ENCODE measurements at places on chromosomes 7 and 10.

DNA sequence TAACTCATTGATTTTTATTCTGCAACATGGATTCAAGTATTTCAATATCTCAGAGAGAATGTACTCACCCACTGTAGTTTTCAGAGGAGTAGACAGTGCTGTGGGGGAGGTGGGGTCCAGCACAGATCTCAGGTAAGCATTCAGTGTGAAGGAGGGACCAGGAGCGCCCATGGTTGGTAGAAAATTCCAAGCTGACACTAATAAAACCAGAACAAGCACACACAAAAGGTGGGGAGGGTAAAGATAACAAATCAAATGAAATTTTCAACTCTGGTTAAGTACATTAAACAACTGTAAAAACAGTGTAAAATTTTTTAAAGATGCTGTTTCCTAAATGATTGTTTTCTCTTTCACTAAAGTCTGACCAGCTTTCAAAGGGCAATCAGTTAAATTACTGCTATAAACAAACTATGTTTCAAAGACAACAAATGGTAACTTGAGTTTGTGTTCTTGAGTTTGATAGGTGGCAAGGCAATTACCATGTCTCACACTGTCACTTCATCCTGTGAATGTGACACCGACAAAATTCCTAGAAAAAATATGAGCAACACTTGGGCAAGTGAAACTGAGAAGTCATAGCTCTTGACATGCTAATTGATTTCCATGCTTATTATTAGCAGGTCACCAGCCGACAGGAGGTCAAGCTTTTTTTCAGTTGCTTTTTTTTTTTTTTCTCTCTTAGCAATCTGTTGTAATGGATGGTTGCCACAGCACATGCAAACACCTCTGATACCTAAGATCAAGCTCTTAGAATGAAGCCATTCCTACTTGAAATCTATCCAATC is 205.8 kb upstream of the SLC26A5 start:
- no peak for DNase-seq

DNA sequence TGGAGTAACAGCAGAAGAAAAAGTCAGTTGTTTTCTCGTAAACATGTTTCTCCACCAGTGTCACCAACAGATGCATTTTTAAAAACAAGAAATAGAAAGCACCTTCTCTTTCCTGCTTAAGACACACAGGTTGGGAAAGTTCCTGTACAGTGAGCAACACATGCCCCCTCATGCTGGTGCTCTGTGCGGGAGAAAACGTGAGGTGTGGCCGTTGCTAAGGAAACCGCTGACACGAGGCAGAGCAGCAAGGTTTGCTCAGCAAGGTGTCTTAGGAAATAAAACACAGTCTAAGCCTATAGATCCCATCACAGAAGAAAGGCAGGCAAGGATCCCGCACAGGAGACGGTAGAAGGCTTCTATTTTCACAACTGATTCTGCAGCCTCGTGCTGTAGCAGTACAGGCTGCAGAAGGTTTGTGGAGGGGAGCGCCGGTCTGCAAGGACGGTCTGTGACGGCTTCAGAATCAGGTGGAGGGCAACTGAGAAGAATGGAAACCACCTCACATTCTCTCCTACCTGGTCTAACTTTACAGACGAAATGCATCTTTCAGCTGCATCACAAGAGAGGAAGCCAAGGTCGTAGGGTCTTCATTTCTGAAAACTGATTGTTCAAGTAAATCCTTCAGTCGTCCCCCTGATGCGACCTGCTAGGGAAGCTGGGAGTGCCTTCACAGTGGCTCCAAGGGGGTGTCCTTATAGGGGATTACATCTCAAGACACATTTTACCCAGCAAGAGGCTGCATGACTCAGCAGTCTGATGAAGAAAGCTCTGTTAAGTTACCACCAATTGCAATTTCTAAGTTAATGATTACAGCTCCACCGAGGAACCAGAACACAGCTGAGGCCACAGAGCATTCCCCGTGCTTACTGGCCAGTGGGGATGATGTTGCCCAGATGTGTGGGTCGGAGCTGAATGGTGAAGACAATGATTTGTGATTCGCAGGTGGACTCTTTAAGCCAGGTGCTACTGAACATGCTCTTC is 150.7 kb upstream of the KLF14 start:
- no peak for DNase-seq

DNA sequence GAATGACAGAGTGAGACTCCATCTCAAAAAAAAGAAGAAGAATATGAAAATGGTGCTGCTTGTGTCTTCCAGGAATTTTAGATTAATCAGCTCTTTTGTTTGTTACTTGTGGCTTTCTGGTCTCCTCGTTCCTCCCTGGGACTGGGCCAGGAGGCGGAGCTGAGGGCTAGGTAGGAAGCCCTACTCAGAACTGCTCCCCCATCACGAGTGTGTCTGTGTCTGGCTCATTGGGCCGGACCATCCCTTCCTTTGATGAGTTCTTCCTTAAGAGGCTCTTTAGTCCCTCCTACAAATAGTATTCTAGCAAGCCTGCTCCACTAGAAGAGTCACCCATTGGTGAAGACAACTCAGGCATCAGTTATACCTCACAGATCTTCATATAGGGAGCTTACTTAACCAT is 56.8 kb upstream of the YAE1 start:
- no peak for DNase-seq

DNA sequence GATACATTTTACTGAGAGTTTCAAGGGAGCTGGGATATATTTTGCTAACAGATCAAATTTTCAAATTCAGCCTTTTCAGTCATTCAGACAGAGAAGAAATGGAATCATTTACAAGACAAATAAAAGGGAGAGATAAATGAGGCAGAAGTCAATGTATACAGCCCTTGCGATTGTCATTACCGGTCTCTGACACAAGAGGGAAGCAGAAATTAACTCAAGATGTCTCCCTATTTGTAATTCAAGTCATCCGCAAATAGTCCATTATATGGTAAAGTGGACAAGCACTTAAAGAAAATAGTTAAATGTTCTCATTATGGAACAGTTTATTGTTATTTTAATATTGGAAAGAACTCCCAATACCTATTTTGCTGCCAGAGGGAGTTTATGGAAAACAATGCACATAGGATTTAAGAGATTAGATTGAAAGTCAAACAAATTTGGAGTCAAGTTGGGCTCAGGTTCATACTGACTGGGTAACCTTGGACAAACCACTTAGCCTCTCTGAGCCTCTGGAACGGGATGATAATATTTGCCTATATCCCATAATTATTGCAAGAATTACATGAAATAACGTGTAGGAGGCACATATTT is 89.3 kb upstream of the PRKCQ start:
- no peak for DNase-seq

- DNase-seq, result no peak
These were observed 67.7 kb downstream of the BRAF start for GRCh38 chr7:140857048-140857447.

- DNase-seq, result no peak
These were observed 208.0 kb downstream of the GPR37 start for GRCh38 chr7:124557587-124557986.

GRCh38 chr10:15606377-15606776 is 113.3 kb downstream of the ITGA8 start:
- DNase-seq, result no peak

DNA sequence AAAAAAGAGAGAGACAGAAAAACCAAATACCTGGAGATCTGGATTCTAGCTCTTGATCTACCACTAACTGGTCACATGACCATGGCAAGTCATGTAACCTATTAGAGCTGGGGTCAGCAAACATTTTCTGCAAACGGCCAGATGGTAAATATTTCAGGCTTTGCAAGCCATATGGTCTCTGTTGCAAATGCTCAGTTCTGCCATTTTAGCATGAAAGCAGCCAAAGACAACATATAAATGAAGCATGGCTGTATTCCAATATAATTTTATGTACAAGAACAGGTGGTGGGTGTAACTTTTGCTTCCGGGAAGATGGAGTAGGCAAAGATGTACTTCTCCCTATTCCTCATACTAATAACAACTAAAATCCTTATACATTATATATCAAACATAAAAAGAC is 6.7 kb downstream of the FRA10AC1 start:
- no peak for DNase-seq

GRCh38 chr7:112994656-112995055 is 92.0 kb downstream of the GPR85 start:
- DNase-seq, result no peak

GRCh38 chr7:21334906-21335305 is 93.0 kb upstream of the SP4 start:
- DNase-seq, result no peak

DNA sequence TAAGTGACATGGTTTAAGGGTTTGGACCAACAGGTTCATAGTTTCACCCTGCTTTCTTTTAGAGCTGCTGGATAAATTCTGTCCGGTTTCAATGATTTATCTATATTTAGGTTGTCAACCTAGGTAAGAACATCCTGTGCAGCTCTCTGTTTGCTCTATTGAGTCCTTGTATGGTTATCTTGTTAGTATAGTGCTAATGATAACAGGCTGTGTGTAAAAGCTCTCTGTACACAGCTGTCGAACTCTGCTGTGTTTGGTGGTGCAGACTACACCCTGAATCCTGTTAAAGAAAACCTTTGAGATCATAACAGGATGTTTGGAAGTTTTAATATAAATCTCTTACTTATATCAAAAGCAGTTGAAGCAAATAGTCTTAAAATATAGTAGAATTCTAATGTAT is 219.2 kb downstream of the SDK1 start:
- DNase-seq, result no peak

GRCh38 chr7:29330136-29330535 is 135.6 kb downstream of the CHN2 start:
- DNase-seq, result no peak

DNA sequence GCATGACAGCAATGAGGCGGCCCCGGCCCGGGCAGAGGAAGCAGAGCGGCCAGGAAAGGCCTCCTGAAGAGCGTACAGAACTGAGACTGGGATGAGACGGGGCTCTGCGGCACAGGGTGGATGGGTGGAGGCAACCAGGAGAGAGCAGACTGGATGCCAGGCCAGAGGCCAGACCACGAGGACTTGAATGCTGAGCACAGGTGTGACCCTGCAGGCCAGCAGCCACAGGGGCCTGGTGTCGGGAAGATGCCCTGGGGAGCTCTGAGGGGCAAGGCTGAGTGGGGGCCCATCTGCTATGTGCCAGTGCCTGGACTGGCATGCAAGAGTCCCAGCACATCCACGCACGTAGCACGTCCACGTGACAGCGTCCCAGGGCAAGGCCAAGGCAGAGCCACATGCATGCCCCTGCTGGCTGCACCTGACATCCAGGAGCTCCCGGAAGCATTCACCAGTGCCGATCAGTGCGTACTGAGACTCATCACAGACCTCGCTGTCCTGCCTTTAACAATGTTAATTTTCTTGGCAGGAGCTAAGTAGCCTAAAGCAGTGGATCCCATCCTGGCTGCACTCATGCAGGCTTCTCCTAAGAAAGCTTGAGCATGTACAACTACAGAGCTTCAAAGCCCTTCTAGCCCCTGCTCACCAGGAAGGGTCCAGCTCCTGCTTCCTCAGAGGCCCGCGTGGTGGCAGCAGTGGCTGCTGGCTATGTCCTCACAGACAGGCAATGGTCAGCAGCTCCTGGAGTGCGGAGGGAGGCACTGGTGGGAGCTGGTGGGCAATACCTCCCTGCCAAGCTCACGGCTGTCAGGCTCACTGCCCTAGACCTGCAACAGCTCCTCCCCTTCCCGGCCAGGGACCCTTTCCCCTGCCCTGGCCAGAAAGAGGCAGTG is 18.0 kb downstream of the GRID1 start:
- no peak for DNase-seq

GRCh38 chr7:142689439-142690120 is 59.7 kb upstream of the PRSS1 start:
- no peak for DNase-seq

GRCh38 chr10:123221418-123221817 is 67.2 kb downstream of the BUB3 start:
- DNase-seq, result no peak

GRCh38 chr7:38934536-38934935 is 25.5 kb upstream of the VPS41 start:
- no peak for DNase-seq

DNA sequence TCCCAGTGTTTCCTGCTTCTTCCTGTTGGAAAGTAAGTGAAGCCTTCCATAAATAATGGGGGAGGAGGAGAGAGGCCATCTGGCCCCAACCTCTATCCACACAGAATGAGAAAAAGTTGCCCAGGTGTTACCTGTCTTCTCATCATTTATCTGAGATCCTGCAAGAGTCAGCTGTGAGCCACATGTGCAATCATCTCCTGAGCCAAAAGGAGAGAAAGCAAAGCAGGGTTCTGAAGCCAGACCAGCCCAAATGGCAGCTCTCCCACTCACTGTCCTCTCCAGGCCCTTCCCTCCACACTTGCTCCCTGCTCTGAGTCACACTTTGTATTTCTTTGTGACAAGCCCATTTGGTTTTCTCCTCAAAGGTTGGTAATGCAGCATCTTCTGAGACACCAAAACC is 65.9 kb downstream of the FAM204A start:
- no peak for DNase-seq

DNA sequence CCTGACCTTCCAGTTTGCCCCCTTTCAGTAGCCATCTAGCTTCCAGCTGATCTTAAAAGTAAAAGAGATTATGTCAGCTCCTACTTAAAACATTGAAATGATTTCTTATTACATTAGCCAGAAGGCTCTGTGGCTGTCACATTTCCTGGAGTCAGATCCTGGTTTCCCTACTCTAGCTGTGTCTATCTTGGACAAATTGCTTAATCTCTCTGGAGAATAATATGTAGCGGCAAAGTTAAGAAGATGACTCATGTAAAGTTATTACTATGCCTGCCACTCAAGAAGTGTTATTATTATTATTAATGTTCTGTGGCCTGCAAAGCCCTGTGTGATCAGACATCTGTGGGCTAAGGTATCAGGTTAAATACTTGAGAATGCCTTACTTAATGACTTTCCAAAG is 107.2 kb downstream of the RUNDC3B start:
- DNase-seq, result no peak

DNA sequence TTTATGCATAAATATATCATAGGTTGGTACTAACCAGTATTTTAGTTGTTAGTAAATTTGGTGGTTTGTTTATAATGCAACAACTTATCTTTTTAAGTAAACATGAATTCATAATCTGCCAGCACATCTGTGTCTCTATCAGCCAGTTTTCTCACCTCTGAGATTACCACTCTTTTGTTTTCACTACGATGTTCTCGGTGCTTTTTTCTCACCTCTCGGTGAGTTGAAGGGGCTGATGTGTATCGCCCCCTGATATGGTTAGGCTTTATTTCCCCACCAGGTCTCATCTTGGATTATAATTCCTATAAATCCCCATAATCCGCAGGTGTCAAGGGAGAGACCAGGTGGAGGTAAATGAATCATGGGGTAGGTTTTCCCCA is 114.1 kb downstream of the CAMK1D start:
- no peak for DNase-seq

- no peak for DNase-seq
These were observed 384.7 kb downstream of the MDFIC start for GRCh38 chr7:115306586-115306985.

DNA sequence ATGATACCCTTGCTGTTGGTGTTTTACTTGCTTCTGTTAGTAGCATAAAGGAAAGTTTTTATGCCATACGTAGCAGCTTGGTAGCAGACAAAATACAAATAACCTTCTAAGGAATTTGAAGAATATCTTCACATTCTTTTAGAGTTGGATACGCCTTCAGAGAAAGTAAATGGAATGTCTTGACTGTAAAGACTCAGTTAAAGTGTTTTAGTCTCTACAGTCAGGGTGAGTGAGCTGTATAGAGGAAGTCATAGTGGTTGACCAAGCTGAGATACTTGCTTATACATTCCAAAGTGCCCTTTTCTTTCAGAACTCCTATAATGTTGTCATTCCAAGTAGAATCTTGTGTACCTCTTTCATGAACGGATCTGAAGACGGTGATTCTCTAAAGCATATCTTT is 37.7 kb downstream of the RABGEF1 start:
- no peak for DNase-seq

- DNase-seq, result no peak
These were observed 30.0 kb downstream of the PAX2 start for GRCh38 chr10:100775386-100775785.

- DNase-seq, result no peak
These were observed 28.6 kb upstream of the PPP2R2D start for GRCh38 chr10:131872011-131872826.
